Bronchus fibroblast of lung (primary cell): ENCODE measurements at places on chromosomes 4 and X. TPM values are rescaled to one million over a fixed set of nuclear protein-coding genes. Genes with fewer than 3 reads are reported as not detected.

H2BW2 gene
- total RNA-seq = not detected in 2 replicates

KCTD8 gene
- total RNA-seq = not detected in 2 replicates

TBC1D8B gene
- total RNA-seq = 4.2 and 4.5 TPM in 2 replicates

ARSJ gene
- total RNA-seq = 29.6 and 32.3 TPM in 2 replicates

CFP gene
- total RNA-seq = under 0.01 and 0.15 TPM in 2 replicates

CT45A10 gene
- not detected in 2 replicates for total RNA-seq

LIMCH1 gene
- total RNA-seq = 0.34 and 2.2 TPM in 2 replicates

MAP3K15 gene
- total RNA-seq = under 0.01 TPM in 1 of 2 replicates, not detected in the other

ZNF630 gene
- total RNA-seq = 0.45 and 1.3 TPM in 2 replicates

TMSB15A gene
- 56.0 and 64.7 TPM in 2 replicates for total RNA-seq

ANK2 gene
- 4.2 and 5.7 TPM in 2 replicates for total RNA-seq

PCDH18 gene
- total RNA-seq = 70.1 and 73.0 TPM in 2 replicates

PRR32 gene
- total RNA-seq = not detected in 2 replicates

IL13RA2 gene
- total RNA-seq = 0.30 TPM in 1 of 2 replicates, not detected in the other

LPAR4 gene
- total RNA-seq = 0.15 and 0.17 TPM in 2 replicates

XAGE2 gene
- not detected in 2 replicates for total RNA-seq

NUDT10 gene
- 4.2 and 5.5 TPM in 2 replicates for total RNA-seq

SPACA5 gene
- total RNA-seq = not detected in 2 replicates

GAGE1 gene
- not detected in 2 replicates for total RNA-seq

ODAPH gene
- total RNA-seq = not detected in 2 replicates

WAS gene
- 0.17 and 0.89 TPM in 2 replicates for total RNA-seq

NHSL2 gene
- 0.59 and 0.84 TPM in 2 replicates for total RNA-seq

SERTM2 gene
- not detected in 2 replicates for total RNA-seq

NR0B1 gene
- 0.15 TPM in 1 of 2 replicates, not detected in the other for total RNA-seq

TCEAL6 gene
- total RNA-seq = not detected in 2 replicates

AGA gene
- total RNA-seq = 38.3 and 39.8 TPM in 2 replicates

KLF8 gene
- 0.34 and 0.59 TPM in 2 replicates for total RNA-seq

HSD17B13 gene
- total RNA-seq = under 0.01 TPM in 1 of 2 replicates, not detected in the other

FAM9B gene
- total RNA-seq = not detected in 2 replicates

VCX2 gene
- total RNA-seq = not detected in 2 replicates

SRPX gene
- total RNA-seq = 109 and 110 TPM in 2 replicates

CNKSR2 gene
- 0.34 and 1.0 TPM in 2 replicates for total RNA-seq

PRSS12 gene
- total RNA-seq = 29.4 and 30.3 TPM in 2 replicates

SPANXN2 gene
- total RNA-seq = not detected in 2 replicates

TRAM1L1 gene
- 3.9 and 4.4 TPM in 2 replicates for total RNA-seq

UGT2B15 gene
- not detected in 2 replicates for total RNA-seq

SSX3 gene
- total RNA-seq = not detected in 2 replicates

KLF3 gene
- total RNA-seq = 11.4 and 12.4 TPM in 2 replicates

PARM1 gene
- 0.15 and 0.17 TPM in 2 replicates for total RNA-seq

PHEX gene
- total RNA-seq = 0.45 and 0.50 TPM in 2 replicates

HELT gene
- not detected in 2 replicates for total RNA-seq

CDK16 gene
- 110 and 120 TPM in 2 replicates for total RNA-seq

FATE1 gene
- total RNA-seq = not detected in 2 replicates

NXF2 gene
- total RNA-seq = not detected in 2 replicates
